ENCODE measurements at places on chromosomes 12 and 14.

DNA sequence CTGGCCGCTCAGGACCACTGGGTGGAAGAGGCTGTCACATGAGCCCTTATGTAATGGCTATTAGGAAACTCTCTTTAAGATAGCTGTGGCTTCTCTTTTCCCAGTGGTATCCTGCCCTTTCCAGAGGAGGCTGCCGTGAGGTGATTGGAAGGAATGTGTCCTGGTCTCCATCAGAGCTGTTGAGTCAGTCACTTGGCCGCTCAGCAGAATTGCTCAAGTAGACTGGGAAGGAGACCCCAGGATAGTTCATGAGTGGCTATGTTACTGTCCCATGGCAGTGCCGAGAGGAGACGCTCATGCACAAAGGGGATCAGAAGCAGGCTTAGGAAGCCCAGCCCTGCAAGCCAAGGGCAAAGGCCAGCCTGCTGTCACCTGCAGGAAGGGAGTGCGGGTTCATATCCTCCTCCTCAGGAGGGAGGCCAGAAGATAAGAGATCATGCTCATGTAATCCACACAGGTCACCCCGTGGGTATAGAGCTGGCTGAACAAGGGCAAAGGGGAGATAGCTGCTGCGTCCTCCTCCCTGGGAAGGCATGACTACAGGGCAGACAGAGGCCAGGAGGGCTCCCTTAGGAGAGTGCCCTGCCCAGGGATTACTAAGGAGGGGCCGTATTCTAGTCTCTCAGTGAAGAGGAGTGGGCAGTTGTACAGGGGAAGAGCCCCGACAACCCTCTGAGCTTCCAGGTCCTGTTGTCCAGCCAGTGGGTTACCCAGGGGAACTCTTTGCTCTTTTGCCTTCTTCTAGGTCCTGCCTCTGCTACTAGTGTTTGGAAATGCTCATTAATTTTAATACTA lies 137.0 kb upstream of the MAX start:
- peak; percentile 92 for DNase-seq

- DNase-seq: peak; percentile 76
Measured at GRCh38 chr14:77023001-77023996, 5.2 kb downstream of the IRF2BPL start.

GRCh38 chr14:35534208-35534872 lies 376 bp downstream of the INSM2 start:
- DNase-seq: peak; percentile 25

GRCh38 chr14:58517592-58517991 lies 90.1 kb downstream of the KIAA0586 start:
- no peak for DNase-seq

DNA sequence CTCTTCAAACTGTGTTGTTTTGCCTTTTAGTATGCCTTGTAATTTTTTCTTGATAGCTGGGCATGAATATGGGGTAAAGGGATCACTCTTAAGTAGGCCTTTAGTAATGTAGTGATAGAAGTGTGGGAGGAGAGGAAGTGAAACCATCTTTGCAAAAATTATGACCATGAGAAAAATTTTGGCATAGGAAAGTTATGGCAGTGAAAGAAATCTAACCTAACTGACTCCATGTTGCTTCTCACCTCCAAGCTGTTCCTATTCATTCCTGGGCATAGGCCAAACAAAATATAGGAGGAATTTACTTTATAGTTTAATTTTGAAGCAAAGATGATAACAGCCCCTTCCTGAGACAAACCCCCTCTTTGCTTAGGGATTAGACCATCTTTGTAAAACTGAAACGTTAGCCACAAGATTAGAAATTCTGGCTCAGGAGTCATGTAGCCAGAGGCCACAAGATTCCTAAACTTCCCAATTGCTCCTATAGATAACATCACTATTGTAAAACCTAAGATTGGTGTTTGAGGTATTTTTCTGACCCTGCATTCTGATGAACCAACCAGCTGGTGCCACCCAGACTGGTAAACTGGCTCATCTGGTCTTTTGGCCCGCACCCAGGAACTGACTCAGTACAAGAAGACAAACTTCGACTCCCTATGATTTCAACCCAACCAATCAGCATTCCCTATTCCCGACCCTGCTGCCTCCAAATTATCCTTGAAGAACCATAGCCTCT lies 45.8 kb downstream of the CRADD start:
- peak; percentile 54 for DNase-seq

GRCh38 chr12:10147714-10148403 lies 17.9 kb upstream of the CLEC7A start:
- no peak for DNase-seq

All from fibroblast of skin of right biceps (primary cell).